ENCODE measurements at places on chromosomes 1 and 21. TPM values are rescaled to one million over a fixed set of nuclear protein-coding genes. Genes with fewer than 3 reads are reported as not detected.

- DNase-seq: no peak
These were observed 24.6 kb upstream of the B3GALT2 start for GRCh38 chr1:193210996-193211395.

PLA2G5 gene
- not detected for total RNA-seq

MIER1 gene
- 20.5 TPM for total RNA-seq

DNA sequence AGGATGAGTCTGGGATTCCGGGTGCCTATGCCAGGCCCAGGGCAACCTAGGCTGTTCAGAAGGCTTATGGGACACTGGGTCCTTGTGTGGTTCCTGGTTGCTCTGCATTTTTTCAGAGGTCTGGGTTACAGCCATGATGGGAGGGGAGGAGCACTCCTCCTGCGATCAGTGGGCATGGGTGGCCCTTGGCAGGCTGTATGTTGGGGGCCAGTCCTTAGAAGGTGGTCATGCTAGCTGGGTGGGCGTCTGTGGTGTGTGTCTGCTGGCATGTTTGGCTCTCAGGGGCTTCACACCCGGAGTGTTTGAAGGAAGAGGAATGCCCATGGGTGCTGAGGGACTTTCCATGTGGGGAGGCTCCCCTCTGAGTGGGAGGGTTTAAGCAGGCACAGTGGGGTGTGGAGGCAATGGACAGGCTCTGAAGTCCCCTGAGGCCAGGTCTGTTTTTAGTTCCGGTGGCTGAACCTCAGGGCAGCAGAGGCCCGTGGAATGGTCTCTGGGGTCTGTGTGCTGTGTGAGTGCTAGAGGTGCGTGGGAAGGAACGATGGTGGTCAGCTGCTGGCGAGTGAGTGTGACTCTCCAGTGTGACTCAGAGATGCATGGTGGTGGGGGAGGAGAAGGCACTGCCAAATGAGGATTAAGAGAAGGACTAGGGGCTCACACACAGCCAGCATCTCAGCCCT, 25.3 kb downstream of the CACNA1E start:
- DNase-seq: no peak

WDR64 gene
- not detected for total RNA-seq

DNA sequence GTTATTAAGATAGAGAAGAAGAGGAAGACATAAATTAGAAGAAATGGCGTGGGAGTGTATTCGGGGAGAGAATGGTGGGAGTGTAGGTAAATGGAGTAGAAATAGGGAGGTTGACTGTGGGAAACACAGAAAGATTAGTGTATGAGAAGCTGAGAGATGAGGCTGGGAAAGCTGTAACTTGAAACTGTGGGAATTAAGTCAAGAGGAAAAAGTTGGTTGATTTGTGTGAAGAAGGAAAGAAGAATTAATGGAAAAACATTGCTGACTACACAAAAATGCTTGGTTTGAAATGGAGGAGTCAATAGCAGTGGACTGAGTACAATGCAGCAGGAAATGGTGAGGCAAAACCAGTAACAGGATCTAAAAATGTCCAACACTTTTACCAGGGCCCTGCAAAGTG, 448.3 kb downstream of the PTPRC start:
- DNase-seq: no peak

IVNS1ABP gene
- 81.9 TPM for total RNA-seq

Data from G401 (cell line).